ENCODE measurements at places on chromosomes 3 and 15.

DNA sequence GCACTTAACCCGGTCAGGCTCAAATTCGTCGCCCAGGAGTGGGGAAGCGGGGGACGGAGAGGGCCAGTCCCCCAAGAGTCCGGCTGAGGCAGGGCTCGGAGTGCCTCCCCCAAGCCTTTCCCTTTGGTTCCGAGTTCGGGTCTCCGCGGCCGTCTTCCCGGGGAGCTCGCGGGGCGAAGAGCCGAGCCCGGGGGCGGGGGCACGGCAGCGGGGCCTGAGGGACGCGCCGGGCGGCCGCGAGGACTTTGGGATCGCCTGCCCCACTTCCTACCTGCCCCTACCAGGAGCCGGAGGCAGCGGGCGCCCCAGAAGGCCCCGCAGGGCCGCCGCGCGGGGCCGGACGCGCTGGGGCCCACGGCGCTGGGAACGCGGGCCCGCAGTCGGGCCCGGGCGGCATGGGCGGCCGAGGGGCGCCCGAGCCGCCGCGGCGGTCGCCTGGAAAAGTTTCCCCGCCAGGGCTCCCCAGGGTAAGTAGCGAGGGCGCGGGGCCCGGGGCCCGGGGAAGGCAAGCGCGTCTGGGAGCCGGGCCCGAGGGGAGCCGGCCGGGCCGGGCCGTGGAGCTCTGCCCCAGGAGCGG is 2.8 kb downstream of the FURIN start:
- DNase-seq: no peak

DNA sequence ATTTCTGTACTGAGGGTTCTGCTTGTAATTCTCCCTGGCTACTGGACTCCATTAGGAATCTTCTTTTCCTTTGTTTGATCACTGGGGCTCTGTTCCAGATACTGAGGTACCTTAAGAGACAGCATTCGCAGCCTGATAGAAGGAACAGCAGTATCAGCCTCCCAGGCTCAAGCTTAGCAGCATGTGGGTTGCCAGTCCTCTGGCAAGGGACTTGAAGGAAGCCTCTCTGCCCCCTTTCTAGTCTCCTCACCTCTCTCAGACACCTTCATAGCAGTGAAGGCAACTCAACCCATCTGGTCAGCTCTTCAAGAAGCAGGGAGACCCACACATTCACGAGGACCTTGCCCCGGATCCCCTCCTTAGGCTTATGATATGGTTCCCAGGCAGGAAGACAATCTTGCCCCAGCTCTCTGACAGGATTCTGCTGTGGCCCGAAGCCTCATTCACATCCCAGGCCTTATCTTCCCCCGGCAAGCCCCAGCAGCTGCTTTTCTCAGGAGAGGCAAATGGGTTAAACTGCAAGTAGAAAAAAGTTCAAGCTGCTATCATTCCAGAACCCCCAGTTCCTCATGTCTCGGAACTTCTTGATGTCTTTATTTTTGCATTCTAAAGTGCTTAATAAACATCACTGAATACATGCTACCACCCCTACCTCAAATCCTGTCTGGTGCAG is 153.1 kb downstream of the LIPC start:
- no peak for DNase-seq

GRCh38 chr3:71921036-71921435 is 136.1 kb upstream of the PROK2 start:
- DNase-seq: no peak

- no peak for DNase-seq
These were observed 77.0 kb upstream of the FXR1 start for GRCh38 chr3:180835501-180835900.

DNA sequence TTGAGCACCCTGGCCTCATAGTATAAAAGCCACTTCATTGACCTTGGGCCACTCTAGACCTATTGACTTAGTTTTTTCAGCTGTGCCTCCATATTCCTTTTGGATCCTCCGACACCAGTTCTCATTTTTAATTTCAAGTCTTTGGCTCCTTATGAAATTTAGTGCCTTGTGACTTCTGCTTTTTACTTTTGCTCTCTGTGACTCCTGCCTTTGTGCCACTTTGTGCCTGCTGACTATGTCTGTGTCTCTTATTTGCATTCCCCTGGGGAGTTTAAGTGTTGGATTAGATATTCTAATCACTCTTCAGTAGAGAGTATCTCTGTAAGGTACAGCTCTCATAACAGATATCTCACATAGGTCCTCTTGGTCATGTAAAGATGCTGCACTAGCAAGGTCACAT is 39.6 kb upstream of the GPR149 start:
- no peak for DNase-seq

DNA sequence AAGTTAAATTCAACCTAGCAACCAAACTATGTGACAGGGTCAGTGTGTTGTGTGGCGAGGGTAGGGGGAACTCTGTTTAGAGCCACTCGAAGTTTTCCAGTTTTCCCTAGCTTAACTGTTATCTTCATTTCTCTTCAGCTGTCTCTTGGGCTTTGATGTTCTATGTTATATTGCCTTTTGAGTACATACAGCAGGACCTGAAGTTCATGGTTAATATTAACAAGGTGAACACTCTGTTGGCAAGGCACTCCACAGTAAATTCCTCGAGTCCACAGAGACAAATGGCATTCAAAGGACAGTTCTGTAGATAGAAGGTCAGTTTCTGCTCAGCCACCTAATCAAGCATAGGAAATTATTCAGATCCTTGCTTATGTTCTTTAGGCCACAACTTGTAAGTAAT is 147.9 kb upstream of the DPH6 start:
- DNase-seq: no peak

- DNase-seq: no peak
These were observed 43.8 kb downstream of the SLC2A2 start for GRCh38 chr3:170982733-170983132.

GRCh38 chr3:154274348-154274747 is 49.9 kb downstream of the DHX36 start:
- DNase-seq: no peak

DNA sequence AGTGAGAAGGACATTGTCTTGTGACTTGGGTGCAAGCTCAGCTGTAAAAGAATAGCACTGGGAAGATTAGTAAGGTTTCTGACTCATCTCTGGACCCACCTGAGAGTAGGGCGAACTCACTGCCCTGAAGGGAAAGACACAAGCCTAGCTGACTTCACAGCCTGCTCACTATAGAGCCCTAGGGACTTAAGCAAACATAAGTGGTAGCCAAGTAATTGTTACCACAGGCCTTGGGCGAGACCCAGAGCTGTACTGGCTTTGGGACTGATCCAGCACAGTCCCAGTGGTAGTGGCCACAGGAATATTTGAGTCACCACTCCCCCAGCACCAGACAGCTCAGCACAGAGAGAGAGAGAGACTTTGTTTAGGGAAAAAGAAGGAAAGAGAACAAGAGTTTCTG is 429.9 kb downstream of the TBL1XR1 start:
- peak; percentile 49 for DNase-seq

GRCh38 chr3:189121092-189121491 is 50.7 kb upstream of the TPRG1 start:
- no peak for DNase-seq

DNA sequence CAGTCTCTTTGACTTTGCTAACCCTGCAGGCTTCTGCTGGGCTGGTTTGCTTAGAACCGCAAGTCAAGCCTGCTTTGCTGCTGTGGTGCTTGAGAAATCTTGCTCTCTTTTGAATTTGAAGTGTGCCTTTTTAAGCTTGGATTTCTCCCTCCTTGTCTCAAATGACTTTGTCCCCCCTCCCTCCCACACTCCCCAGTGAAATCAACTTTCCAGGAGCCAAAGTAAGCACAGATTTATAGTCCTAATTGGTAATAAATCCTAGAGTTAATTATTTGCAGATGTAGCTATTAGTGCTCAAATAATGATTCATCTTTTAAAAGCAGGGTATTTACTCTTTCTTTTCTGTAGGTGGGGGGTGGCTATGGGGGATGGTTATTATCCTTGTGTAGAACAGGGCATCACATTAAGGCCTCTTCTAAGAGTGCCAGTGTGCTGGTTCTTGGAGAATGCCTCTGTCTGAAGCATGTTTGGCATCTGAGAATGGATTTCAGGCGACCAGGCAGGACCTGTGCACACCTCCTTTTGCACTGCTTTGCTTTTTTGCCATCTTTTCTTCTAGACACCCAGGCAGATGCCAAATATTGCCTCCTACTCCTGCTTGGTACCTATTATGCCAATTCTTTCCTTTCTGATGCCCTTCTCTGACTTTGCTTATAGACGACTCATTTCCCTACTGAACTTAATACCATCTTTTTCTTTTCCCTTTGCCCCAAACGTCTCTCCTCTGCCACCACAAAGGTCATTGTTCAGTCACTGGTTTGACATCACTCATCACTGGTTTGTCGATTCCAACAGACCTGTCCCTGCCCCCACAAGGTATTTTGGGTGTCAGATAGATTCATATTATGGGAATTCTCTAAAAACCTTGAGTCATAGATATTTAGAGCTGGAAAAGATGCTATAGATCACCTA is 50.7 kb downstream of the CLDN11 start:
- no peak for DNase-seq

DNA sequence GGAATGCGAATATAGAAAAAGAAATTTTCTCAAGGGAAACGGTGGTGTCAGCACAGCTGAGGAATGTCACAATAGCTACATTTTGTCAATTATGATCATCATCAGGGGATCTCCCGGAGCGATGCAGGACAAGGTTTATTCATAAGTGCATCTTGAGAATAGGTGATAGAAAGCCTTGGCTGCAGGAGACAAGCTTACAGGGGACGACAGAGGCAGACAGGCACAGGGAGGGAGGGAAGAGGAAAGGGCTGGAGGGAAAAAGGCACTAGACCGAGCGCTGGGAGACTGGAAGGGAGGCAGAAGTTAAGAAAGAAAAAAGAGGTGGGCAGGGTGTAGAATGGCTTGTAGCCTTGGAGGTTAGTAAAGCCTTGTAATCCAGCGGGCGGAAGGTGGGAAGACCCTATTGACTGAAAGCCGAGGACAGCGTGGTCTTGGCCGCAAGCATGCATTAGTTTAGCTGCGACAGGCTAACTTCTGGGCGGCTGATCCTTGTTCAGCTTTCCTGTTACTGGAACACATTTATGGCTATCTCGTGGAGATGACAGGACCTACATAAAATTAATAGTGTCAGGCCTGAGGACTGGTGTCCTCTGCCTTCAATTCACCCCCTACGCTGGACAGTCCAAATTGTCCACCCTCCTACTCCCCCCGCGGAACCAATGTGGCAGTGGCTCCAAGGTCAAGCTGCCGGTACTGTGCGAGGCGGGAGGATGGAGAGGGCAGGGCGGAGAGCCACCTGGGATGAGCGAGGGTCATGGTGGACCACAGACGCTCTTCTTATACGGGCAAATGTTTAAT is 1.4 kb upstream of the NECTIN3 start:
- no peak for DNase-seq

- no peak for DNase-seq
These were observed 8.9 kb downstream of the DZIP3 start for GRCh38 chr3:108598375-108598774.

GRCh38 chr3:9295007-9295406 is 45.6 kb upstream of the SRGAP3 start:
- DNase-seq: no peak

- DNase-seq: no peak
These were observed 863 bp downstream of the PSMA4 start for GRCh38 chr15:78540871-78541743.

- DNase-seq: no peak
These were observed 291.9 kb upstream of the NR2F2 start for GRCh38 chr15:96038650-96039049.

DNA sequence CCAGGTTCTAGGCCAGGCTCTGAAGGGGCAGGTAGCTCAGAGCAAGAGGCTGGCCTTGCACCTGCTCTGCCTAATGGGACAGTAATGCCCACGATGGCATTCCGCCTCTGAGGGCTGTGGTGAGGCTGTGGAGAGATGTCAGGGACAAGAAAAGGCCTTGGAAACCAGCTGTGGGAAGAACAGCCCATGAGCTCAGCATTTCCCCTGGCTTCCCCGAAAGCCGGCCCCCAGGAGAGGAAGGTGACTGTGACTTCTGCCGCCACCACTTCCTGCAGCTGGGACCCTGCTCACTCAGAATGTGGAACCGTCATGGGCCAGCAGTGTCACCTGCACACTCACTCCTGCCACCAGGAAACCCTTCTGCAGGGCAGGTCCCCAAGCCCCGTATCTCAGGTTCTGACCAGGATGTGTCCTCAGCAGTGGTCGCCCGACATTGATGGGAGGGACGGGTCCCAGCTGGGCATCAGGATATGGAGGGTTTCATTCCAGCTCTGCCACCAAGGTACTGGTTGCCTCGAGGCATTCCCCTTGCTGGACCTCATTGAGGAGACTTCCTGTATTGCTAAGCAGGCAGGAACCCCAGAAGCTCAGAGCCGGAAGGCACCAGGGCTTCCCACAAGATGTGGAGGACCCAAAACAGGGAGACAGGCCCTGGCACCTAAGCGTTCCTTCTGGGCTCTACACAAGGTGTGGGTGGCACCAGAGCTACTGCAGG is 30.7 kb downstream of the SEMA7A start:
- no peak for DNase-seq

GRCh38 chr3:71784914-71785531 is at the start of gene PROK2:
Gene PROK2 (minus strand): TSS chr3:71785148. CDS start chr3:71785052, 96 bp downstream.
- no peak for DNase-seq

DNA sequence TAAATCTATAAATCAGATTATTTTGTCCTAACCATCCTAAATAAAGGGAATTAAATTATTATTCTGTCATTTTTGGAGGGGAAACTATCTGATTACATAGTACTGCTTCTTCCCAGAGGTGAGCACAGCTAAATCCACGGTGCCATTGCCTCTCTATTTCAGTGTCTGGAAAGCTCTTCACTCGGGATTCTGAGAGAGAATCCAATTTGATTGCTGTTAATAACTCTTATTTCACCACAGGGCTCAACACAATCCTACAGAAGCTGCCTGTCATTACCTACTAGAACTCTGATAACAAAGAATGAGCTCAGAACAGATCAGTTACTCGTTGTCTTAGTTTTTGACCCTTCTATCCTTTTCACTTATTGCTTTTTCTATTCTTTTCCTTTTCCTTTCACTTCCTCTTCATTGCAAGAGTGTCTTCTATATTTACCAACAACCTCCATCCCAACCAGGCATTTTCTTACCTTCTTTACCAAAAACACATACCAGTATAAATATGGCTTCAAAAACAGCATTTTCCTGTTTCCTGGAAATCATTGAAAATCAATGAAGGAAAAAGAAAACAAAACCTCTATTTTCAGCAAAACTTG is 30.4 kb downstream of the OXNAD1 start:
- no peak for DNase-seq

DNA sequence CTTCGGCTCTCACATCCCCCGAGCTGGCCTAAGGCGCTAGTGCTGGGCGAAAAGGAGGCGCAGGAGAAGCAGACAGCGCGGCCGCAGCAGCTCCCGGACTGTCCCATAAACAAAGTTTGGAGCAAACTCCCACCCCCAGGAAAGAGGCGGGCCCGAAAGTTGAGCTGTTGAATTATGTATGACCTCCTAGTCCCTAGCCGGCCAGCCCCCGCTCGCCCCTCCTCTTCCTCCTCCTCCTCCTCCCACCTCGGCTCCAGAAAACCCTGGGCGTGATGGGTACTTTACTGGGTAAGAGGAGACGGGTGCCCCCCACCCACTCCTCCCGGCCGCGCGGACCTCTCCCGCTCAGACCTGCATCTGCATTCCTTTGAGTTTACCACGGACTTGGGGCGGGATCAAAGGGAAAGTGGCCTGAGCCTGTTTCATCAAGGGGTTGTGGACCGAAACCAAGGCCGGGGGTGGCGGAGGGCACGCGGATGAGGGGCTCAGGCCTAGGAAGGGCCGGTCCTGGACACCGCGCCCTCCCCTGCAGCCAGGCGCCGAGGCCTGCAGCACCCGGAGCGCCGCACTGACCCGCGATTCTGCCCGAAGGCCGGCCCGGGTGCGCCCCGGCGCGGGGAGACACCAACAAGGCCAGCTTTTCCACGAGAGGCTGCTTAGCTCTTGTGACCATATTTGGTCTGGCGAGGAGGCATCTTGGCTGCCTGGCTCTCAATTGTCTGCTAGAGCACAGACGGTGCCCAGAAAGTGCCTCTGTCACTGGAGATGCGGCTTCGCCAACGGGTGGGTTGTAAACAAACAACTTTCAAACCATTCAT is at the start of gene WWTR1:
Gene WWTR1 (minus strand): TSS at position 100 of the 818 bp plus-strand sequence. CDS start 719 bp downstream, outside the sequence.
- DNase-seq: peak; percentile 83

All from GOT3 (cell line).